Stimulated activated CD8-positive, alpha-beta memory T cell treated with anti-CD3 and anti-CD28 coated beads, Interleukin-7, amount 100 ng/mL, for 24 hours (primary cell): ENCODE measurements at places on chromosomes 2 and 18.

- no peak for DNase-seq
Measured at GRCh38 chr2:206375956-206376355, 67.4 kb upstream of the ADAM23 start.

- no peak for DNase-seq
Measured at GRCh38 chr2:227696990-227697679, 20.7 kb downstream of the SLC19A3 start.

DNA sequence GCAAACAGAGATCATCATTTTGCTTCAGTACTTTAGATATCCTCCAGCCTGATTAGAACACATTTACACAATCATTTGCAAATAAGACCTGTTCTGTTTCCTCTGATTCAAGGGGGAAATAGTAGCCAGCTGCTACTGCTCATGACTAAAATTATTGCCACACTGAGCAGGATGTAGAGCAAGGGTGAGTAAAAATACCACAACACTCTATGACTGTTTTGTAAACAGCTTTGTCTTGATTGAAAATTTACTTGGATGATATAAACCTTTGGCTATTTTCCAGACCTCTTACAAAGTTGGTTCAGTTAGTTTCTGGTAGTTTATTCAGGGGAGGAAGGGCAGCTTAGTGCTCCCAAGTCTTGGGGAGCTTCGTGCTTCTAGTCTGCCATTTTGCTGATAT is 286.4 kb upstream of the CNTNAP5 start:
- DNase-seq, result no peak

GRCh38 chr18:4264347-4264791 is 190.7 kb downstream of the DLGAP1 start:
- no peak for DNase-seq

DNA sequence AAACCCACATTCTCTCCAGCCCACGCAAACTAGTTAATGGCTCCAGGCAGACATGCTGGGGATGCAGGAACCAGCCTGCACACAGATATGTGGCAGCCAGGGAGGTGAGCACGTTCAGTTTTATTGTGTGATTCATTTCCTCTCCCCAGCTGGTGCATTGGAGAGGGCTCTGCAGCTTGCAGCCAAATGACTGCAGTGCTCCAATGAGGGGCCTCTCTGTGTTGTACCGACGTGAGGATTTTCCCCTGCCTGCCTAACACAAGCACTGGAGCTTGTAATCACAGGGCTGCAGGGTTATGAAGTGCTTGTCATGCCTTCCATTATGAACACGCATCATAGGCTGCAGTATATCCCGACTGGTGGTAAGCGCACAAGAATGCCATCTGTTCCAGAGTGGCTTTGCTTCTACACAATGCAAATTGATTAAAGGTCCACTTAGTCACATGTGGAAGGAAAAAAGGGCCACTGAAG is 92.3 kb upstream of the THUMPD2 start:
- no peak for DNase-seq

DNA sequence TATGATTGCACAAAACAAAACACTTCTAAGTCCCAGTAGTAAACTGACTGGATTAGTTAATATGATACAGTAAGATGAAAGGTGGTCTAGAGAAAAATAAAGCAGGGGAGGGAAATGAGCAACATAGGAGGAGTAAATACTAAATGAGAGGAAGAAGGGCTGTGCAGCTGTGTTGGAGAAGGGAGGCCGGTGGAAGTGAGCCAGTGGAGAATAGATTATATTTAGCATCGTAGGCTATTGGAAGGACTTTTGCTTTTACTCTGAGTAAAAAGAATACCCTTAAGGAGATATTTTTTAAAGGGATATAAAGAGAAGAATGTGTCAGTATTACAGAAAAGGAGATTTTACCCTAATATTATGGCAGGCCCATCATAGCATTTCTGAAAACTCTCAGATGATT is 12.7 kb downstream of the WDR75 start:
- no peak for DNase-seq

DNA sequence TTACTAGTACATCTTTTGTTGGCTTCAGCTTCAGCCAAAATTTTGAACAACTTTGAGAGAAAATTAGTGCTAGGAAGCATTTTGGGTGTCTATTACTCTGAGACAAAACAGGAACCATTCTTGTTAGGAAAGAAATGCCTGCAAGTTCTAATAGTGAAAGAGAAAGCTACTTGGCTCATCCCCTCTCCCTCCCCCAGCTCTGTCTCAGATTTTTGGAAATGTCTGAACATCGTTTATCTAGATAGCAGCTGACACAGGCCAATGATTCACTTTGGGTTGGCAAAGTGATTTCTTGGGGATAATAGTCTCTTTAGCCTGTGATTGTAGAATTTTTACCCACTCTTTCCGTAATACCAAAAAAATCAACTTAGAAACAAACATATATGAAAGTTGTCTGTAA is 42.3 kb upstream of the PTPRM start:
- no peak for DNase-seq

DNA sequence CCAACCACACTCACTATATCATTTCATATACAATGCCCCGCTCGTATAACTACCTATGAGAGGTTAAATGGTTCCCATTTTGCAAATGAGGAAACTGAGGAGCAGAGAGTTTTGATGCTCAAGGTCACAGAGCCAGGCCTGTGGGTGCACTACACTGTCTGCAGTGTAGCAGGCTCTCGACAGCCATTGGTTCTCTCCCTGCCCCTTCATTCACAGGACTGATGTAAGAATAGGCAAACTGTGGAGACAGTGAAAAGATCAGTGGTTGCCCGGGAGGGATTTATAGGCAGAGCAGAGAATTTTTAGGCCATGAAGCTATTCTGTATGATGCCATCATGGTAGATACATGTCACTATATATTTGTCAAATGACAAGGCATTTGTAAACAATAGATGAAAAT is 39.0 kb upstream of the LBH start:
- DNase-seq, result no peak

- no peak for DNase-seq
Measured at GRCh38 chr2:41127351-41127750, 675.5 kb upstream of the SLC8A1 start.

DNA sequence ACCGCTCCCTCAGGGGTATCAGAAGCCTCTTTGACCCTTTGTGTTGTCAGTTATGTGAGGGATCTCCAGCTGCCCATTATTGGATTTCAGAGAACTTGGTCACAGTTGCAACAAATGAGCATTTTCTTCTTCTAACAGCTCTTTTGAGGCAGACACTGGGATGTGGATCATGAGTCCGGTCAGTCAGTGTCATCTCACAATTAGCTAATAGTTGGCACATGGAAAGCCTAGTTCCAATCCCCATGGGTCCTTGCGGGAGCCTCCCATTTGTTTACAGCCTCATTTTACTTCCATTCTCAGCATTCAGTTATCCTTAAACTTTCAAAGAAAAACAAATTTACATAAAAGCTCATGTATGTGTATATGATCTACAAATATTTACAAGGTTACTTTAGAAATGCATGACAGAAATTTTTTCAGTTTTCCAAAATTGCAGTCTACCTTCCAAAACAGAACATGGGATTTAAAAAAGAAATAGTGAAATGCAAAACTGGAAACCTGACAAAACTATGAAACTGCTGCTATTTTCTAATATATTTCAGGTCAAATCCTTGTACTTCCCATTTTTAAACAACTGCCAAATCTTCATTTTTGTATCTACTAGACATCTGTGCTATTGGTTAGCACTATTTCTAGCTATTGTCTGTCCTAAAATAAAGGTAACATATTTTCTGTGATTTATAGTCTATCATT is 547.1 kb upstream of the ZEB2 start:
- DNase-seq, result no peak
